Hematopoietic multipotent progenitor cell treated with erythropoietin and hydrocortisone succinate and interleukin-3 and kit ligand, for 8 days (in vitro differentiated cells): ENCODE measurements at places on chromosomes 5 and 9.
A peak's percentile ranks its signal among the peaks of the same experiment; 100 is the strongest.

DNA sequence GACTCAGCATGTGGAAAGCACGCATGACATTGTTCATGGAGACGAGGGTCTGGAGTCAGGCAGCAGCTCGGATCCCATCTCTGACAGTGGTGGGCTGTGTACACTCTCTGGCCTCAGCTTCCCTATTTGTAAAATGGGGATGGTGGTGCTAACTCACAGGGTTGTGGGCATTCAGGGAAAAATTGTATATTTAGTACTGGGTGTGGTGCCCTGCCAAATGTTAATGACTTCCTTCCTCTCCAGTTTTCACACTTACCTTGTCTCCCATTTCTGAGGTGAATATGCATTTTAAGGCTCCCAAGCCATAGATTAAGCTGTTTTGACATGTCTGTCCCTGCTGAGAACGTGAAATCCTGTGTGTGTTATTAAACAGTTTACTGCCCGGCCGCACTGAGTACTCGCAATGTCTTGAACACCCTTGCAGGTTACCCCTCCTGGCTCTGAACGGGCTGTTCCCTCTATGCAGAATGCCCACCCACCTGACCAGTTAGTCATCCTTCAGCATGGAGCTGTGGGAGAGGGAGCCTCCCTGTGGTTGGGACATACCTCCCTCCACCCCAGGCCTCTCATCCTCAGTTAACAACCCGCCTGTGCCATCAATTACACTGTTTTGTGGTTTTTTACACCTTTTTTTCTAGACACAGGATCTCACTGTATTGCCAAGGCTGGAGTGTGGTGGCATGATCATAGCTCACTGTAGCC lies 25.8 kb downstream of the TJP2 start:
- DNase-seq, result no peak

- DNase-seq, result no peak
Measured at GRCh38 chr9:1659363-1659690, 355.8 kb upstream of the SMARCA2 start.

GRCh38 chr5:131245312-131245711 lies 18.5 kb upstream of the CDC42SE2 start:
- no peak for DNase-seq

DNA sequence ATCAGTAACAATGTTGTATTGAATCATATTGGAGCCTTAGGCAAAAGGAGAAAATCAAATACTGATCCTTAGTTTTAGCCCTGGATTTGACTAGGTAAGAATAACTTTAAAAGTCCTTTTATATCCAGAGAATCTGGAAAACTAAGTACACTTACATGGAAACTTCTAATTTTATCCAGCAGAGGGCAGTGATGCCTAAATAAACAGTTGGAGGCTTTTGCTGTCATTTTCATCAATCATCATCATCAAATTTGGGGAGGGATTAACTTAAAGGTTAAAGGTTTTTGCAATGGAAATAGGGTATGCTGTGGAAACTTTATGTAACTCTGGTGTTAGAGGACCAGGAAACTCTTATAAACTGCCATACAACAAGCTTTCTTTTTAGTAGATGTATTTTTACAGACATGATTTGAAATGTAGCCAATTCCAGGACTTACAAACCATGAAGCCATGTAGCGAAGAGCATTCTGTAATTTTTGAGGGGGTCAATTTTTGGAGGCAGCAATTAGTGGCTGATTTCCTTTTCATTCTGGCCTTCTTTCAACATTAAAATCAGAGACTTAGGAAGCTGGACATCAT lies 112.7 kb downstream of the OSTF1 start:
- DNase-seq, result peak; percentile 67

DNA sequence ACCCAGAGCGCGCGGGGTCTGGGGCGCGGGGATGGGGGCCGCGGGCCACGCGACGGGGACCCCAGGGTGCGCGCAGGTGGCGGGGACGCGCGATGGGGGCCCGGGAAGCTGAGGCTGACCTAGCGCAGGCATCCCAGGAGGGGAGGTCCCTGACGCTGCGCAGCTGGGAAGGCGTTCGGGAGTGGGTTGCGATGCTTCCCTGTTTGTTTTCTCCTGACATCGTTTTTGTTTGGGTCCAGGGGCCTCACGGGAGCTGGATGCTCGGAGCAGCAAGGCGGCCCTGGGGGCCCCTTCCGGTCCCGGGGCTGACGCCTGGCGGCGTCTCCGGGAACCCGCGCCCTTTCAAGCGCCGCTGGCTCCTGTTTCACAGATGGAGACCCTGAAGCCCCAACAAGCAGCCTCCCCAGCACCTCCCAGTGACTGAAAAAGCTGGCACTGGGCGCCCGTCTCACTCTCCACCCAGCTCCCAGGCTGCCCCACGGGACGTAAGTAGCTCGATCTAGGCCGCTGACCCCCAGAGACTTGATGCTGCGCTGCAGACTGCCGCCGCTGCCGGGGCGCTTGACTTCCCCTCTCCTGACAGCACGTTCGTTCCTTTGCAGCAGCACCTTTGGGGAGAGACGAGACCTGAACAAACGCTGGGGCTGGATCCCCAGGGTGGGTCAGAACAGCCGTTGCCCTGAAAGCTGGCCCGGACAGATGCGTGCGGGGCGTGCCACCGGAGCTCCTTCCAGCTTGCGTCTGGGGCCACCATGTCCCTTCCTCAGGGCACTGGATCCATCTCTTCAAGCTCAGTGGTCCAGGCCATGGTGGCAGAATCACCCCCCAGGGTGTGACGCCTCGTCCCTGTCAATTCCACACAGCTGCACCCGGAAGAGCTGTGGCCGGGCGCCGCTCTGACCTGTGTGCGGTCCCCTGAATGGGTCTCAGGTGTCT lies 593 bp downstream of the BRD3OS start:
- peak; percentile 44 for DNase-seq

DNA sequence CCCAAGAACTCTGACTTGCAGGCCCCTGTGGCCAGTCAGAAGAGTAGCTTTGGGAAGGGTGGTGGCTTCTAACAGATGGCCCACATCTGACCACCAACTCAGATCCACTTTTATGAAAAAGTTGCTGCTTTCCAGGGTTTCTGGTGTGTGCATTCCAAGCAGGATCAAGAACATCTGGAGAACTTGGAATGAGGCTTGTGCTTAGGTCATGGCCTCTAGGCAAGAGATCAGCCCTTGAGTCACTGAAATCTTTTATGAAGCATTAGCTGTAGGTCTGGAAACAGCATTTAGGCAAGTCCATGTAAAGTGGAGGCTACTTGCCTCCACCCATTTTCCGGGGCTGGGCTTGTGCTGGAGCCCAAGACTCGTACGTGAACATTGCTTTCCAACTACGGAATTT lies 433.3 kb downstream of the SH3GL2 start:
- DNase-seq, result no peak

- no peak for DNase-seq
Measured at GRCh38 chr5:140408750-140409241, 7.2 kb downstream of the ANKHD1 start.

GRCh38 chr9:69393425-69393824 lies 68.4 kb downstream of the ENTREP1 start:
- DNase-seq, result no peak

- DNase-seq, result no peak
Measured at GRCh38 chr5:116626945-116627679, 52.5 kb upstream of the SEMA6A start.

DNA sequence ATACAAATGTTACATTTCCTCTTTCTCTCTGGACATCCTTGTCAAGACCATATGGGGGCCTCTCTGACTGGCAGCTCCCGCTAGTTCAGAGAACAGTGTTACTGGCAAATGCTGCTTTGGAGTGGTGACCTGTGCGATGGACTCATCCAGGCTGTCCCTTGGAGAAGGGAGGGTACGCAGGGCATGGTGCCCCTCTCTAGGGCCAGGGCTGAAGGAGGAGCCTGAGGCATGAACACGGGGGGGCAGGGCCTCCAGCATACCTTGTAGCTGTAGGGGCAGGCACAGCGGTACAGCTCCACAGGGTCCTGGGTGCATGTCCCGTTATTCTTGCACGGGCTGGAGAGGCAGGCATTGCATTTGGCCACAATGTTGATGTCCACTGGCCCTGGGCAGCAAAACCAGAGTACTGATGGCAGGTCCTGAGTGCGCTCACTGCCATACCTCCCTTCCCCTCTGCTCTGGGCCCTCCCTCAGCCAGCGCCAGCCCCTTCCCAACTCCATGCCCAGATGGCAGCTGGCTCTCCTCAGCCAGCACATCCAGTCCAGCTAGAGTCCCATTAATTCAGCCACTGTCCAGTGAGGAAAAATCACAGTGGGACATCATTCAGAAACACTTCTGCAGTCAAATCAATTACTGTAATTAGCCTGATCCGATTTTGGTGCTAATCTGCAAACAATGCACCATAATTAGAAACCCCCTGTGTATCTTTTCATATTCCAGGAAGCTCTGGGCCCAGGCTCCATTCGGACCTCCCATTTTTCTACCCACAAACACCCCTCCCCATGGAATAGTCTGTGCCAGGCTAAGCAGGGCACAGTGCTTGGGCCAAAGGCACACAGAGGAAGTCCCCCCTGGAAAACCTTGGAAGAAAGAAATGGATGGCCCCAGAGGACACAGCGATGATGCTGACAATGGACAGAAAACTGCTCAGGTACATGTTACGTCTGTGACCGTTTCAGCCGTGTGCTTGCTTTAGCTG lies 128.8 kb upstream of the PANK3 start:
- DNase-seq, result no peak

DNA sequence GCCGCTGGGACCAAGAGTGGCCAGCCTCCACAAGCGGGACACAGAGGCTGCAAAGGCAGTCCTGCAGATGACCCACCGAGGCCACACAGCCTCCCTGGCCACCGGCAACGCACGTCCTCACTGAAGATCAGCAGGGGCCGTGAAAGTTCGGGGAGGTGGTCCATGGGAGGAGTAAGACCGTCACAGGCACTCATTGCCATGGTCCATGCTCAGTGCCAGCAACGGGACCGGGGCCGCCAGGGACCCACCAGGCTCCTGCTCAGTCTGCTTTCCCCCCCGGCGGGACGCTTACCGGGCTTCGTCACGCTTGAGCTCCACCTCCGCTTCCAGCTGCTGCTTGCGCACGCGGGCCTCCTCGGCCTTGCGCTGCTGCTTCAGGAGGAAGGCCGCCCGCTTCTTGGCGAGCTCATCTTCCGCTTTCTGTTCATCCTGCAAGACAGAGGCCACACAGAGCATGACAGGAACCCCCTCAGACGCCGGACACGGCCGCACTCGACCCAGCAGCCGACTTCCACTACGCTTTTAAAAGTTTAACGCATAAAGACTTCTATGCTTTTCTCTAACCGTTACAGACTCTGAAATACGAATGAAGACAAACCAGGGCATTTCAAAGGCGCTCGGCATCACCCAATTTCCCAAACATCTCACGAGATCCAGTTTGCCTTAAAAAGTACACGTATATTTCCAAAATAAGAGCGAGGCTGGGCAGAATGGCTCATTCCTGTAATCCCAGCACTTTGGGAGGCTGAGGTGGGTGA lies 88.4 kb downstream of the CAMSAP1 start:
- DNase-seq, result no peak

GRCh38 chr5:189976-190365 lies 1.3 kb upstream of the LRRC14B start:
- DNase-seq, result no peak

DNA sequence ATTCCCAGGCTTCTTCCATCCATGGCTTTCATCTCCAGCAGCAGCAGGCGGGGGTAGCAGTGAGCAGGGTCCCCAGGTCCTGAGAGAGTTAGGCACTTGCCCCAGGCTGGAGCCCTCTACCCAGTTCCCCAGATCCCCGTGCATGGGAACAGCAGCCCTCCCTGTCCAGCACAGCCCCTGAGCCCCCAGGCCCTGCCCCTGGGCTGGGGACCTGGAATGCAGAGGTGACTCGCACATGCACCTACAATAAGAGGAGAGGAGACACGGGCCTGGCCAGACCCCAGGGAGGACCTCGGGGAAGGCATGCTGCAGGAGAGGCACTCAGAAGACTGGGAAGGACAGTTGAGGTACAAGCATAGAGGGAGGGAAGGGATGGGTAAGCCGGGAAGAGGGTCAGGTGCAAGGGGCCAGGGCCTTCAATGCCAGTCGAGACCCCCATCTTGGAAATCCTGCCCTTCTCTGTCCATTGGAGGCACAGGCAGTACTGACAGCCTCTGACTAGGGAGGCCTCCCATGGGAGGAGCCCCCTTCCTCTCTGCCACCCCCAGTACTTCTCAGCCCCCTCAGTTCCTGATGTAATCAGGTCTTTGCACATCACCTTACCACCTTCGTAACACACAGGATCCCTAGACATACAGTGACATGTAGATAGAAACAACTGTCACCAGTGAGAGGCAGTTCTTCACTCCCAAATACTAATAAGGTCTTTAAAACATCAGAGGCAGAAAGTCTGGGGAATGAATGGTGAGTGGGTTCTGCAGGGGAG lies 135.3 kb upstream of the LMX1B start:
- no peak for DNase-seq

DNA sequence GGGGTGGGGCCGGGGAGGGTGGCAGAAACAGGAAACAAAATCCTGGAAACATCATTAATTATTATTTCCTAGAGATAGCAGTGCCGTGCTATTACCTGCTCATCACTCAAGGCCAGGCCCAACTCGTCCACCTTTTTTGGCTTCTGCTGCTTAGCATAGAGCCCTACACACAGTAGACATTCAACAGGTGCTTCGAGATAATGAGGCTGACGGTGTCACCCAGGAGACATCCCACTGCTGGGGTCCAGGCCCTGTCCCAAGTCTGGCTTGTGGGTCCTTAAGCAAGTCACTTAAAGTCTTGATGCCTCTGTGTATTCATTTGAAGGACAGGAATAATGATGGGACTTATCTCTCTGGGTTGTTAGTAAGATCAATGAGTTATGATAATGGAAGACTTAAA lies 506.6 kb downstream of the BNC2 start:
- no peak for DNase-seq

- DNase-seq, result no peak
Measured at GRCh38 chr9:89750117-89750791, 145.4 kb downstream of the GADD45G start.

DNA sequence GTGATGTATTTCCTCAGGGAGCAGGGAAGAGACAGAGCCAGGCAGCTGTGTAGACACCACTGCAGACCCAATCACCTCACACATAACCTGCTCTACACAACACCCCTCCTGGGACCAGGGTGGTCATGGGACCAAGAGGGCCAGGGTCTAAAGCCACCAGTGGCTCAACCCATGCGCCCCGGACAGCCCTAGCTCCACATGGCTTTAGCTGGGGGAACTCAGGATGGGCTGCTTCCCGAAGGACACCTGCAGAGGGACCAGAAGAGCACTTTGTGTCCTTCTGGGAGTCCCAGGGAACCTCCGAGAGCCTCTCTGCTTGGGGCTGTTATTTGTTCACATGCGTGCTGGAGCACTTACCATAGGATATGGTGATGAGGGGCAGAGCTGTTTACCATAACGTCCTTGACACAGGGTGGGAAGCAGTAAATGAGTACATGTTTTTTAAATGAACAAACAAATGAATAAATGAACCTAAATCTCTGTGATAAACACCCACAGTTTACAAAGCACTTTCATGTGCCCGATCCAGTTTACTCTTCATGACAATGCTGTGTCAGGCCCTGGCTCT lies 12.3 kb downstream of the SEPTIN8 start:
- DNase-seq, result no peak
